ENCODE measurements at places on chromosomes 5 and 9. TPM values are rescaled to one million over a fixed set of nuclear protein-coding genes. Genes with fewer than 3 reads are reported as not detected.

Gene MSANTD3
- 40.5 TPM for total RNA-seq

Gene PARP8
- 9.5 TPM for total RNA-seq

Gene SCGB3A1
- 0.60 TPM for total RNA-seq

Gene IGFBPL1
- 1.5 TPM for total RNA-seq

Gene CD72
- 0.56 TPM for total RNA-seq

Gene COQ4
- total RNA-seq: 44.9 TPM

Gene FAXDC2
- 5.8 TPM for total RNA-seq

Gene HOMER1
- 9.2 TPM for total RNA-seq

Gene UBE2D2
- total RNA-seq: 132 TPM

Gene LOX
- 3.4 TPM for total RNA-seq

Gene LHFPL2
- 12.4 TPM for total RNA-seq

Gene CETN3
- 15.7 TPM for total RNA-seq

Gene IL17B
- 0.63 TPM for total RNA-seq

Gene PANK3
- total RNA-seq: 37.5 TPM

Gene WDR41
- 73.1 TPM for total RNA-seq

Gene C9orf152
- 0.07 TPM for total RNA-seq

All from airway epithelial cell (primary cell).